ENCODE measurements at places on chromosomes 3 and 15.

GRCh38 chr15:62758126-62758951 lies 284.2 kb upstream of the TPM1 start:
- no peaks in the 10 kb centered on the region for H3K27me3 ChIP-seq
- peaks cover 15% of the 10 kb centered on the region for H3K36me3 ChIP-seq
- H3K27ac ChIP-seq: peak overlapping the region; percentile 45
- peak; percentile 36 for DNase-seq
- H3K4me3 ChIP-seq: no peak overlapping the region

- H3K36me3 ChIP-seq: no peaks in the 10 kb centered on the region
- no peak overlapping the region for H3K4me3 ChIP-seq
- H3K27me3 ChIP-seq: no peaks in the 10 kb centered on the region
- no peaks in the 10 kb centered on the region for H3K4me1 ChIP-seq
- no peak overlapping the region for H3K27ac ChIP-seq
Observed at GRCh38 chr3:125191256-125191655, 21.3 kb downstream of the SLC12A8 start.

DNA sequence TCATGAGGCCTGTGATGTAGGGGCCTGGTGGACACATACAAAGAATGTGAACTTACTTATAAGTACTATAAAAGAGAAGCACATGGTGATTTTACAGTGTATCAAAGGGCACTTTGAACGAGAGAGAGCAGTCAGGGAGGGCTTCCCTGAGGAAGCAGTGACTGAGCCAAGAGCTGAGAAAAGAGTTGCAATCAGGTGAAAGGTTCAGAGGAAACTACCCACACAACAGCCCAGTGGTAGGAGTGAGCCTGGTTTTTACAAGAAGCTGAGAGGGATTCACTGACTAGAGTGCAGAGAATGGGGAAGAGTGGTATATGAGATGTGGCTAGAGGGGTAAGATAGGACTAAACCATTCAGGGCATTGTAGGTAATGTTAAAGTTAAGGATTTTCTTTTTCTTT lies 57.1 kb downstream of the CALML4 start:
- no peaks in the 10 kb centered on the region for H3K4me1 ChIP-seq
- H3K27me3 ChIP-seq: no peaks in the 10 kb centered on the region
- H3K4me3 ChIP-seq: no peak overlapping the region
- H3K27ac ChIP-seq: no peak overlapping the region
- no peak for DNase-seq
- H3K36me3 ChIP-seq: peaks cover 9% of the 10 kb centered on the region

- H3K36me3 ChIP-seq: no peaks in the 10 kb centered on the region
- no peaks in the 10 kb centered on the region for H3K27me3 ChIP-seq
- H3K4me1 ChIP-seq: peaks cover 9% of the 10 kb centered on the region
- peak; percentile 32 for DNase-seq
- H3K4me3 ChIP-seq: no peak overlapping the region
- H3K27ac ChIP-seq: peak overlapping the region; percentile 43
Observed at GRCh38 chr3:72155391-72156064, 370.6 kb upstream of the PROK2 start.

DNA sequence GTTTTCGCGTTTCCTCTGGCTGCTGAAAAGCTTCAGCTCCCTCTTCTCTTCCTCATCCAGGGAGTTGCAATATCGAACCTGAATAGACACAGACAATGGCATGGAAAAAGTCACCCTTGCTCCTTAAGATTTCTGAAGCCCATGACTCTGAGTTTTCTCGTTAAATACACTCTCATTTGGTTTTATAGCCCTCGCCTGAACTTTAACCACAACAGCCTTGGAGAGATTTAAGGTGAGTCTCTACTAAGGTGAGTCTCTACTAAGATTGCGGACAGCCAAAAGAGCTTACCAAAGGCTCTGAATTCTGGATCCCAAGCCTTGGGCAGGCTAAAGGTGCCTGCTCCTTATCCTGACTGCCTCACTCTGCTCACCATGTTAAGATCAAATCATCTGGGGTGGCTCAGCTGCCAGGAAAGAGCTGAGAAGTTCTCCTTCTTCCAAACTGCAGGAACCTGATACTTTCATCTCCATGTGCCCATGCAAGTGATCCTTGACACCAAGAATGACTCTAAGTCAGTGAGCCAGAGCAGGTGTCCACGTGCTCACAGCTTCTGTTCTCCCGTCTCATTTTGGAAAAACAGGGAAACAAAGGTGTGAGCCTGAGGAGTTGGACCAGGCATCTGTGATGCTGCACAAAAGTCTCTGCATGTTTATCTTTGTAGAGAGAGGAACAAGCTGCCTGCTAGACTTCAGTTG lies 65.1 kb downstream of the PRICKLE2 start:
- no peak overlapping the region for H3K4me3 ChIP-seq
- H3K27ac ChIP-seq: no peak overlapping the region
- H3K27me3 ChIP-seq: no peaks in the 10 kb centered on the region
- H3K36me3 ChIP-seq: no peaks in the 10 kb centered on the region

Measured in gastrocnemius medialis (tissue), 4 donors.